Upper lobe of right lung (tissue), 1 donor: ENCODE measurements at places on chromosomes 16 and 17. TPM values are rescaled to one million over a fixed set of nuclear protein-coding genes. Genes with fewer than 3 reads are reported as not detected.

Gene DYNLRB2
- total RNA-seq: not detected

Gene CDC6
- 1.4 TPM for total RNA-seq

Gene NOS2
- total RNA-seq: 0.55 TPM

Gene CHMP6
- total RNA-seq: 29.9 TPM

DNA sequence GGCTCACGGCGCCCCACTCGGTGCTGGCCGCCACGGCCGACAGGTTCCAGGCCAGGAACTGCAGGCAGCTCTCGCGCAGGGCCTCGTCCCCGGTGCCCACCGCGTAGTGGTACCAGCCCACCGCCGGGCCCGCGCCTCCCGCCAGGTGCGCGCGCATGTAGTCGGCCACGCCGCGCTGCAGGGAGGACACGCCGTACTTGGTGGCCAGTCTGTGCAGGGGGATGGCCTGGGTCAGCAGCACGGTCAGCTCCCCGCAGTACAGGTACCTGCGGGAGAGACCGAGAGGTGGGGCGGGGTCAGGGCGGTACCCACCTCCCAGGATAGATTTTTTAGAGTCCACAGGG, 4.2 kb downstream of the BTBD17 start:
- no peak for DNase-seq
- H3K27ac ChIP-seq: no peak overlapping the region

DNA sequence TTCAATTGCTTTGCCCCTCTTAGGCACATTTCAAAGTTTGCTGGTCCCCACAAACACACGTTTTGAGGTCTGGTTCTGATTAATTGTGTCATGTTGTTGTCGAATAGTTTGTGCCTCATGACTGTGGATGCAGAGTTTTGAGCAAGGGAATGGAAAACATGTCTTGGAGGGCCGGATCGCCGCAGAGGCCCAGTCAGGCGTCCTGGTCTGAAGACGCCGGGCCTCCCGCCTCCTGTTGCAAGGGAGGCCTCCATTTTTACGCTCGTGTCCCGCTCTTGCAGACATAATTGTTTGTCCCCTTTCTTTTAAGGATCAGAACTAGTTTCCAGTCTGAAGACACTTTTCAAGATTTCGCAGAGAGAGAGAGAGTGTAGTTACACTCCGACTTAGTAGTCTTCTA, 3.2 kb downstream of the NTN1 start:
- peaks cover 21% of the 10 kb centered on the region for H3K4me1 ChIP-seq
- no peak overlapping the region for H3K27ac ChIP-seq
- no peak for DNase-seq
- H3K4me3 ChIP-seq: no peak overlapping the region

GRCh38 chr17:8237175-8237574, 10.7 kb downstream of the CTC1 start:
- H3K36me3 ChIP-seq: peaks cover 100% of the 10 kb centered on the region
- no peaks in the 10 kb centered on the region for H3K27me3 ChIP-seq
- no peak overlapping the region for H3K27ac ChIP-seq
- H3K4me1 ChIP-seq: no peaks in the 10 kb centered on the region

DNA sequence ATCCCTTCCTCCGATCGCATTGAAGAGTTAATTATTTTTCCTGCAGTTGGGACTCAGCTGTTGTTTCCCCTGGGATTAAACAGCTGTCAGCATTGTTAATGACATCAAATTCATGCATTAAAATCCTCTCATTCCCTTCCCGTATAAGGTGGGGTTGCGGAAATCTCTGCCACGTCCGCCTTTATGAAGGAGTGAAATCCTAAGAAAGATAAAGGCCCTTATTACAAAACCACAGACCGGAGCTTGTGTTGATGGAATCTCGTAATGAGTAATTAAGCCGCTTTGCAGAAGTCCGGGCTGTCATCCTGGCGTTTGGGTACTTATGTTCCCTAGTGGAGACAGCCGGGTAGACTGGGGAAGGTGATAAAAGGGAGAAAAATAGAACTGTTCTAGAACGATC, 627.6 kb downstream of the MAF start:
- DNase-seq: no peak
- H3K4me3 ChIP-seq: no peak overlapping the region
- no peak overlapping the region for H3K27ac ChIP-seq

DNA sequence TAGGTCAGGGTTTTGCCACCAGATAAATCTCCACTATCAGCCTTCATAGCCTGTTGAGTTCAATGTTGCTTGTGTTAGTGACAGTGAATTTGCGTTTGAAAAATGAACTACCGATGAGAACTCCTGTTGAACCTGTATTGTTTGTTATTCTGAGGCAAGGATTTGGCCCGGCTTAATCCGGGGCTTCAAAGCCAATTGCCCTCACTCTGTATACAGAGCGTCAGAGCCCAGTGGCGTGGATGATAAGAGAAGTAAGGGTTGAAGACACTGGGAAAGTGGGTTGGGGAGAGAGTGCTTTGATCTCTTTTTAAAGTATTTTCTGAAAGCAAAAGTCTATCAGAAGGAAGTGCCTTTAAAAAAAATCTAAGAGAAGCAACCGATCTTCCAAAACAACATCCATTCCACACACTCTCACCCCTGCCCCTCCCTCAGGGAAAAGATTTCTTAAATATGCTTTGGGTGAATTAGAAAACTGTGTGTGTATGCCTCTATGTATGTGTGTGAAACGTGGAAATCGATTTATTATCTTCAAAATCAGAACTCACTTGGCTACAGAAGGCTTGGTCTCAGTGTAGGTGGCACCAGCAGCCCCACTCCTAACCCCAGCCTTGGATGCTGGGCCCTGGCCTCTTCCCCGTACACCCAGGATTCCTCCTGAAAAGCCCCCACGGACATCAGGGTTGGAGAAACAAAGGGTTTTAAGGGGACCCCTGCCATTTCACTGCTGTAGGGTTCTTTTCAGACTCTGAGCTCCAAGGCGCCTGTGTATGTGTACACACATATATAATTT, 8.8 kb downstream of the TBX4 start:
- H3K36me3 ChIP-seq: no peaks in the 10 kb centered on the region
- peak overlapping the region; percentile 77 for H3K27ac ChIP-seq
- H3K27me3 ChIP-seq: peaks cover 59% of the 10 kb centered on the region
- peak overlapping the region; percentile 28 for H3K4me3 ChIP-seq
- no peak for DNase-seq

- H3K27me3 ChIP-seq: no peaks in the 10 kb centered on the region
- no peak overlapping the region for H3K27ac ChIP-seq
- DNase-seq: no peak
- H3K4me1 ChIP-seq: no peaks in the 10 kb centered on the region
Observed at GRCh38 chr16:9154567-9155410, 63.3 kb downstream of the HAPSTR1 start.

- DNase-seq: no peak
- no peak overlapping the region for H3K4me3 ChIP-seq
- no peak overlapping the region for H3K27ac ChIP-seq
- H3K4me1 ChIP-seq: peaks cover 12% of the 10 kb centered on the region
- H3K27me3 ChIP-seq: no peaks in the 10 kb centered on the region
Observed at GRCh38 chr16:23597003-23597756, 1.1 kb upstream of the NDUFAB1 start.

DNA sequence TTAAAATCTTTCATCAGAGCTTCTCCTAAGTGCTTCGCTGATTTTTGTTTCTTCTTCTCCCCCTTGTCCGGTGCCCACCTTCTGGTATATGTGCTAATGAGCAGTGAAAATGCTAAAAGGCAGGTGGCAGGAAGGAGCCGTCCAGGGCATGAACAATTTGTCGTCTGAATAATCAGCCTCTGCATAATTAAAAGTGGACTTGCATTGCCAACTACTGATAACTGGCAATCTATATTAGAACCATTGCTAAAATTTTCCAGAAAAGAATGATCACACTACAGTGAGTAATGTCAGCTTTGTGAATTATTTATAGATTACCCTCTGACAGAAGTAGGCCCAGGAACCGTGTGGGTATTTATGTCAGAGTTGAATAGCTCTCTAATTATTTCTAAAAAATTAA, 28.1 kb downstream of the SERPINF1 start:
- peaks cover 11% of the 10 kb centered on the region for H3K36me3 ChIP-seq
- H3K27ac ChIP-seq: no peak overlapping the region
- no peak for DNase-seq
- H3K4me1 ChIP-seq: peaks cover 27% of the 10 kb centered on the region

DNA sequence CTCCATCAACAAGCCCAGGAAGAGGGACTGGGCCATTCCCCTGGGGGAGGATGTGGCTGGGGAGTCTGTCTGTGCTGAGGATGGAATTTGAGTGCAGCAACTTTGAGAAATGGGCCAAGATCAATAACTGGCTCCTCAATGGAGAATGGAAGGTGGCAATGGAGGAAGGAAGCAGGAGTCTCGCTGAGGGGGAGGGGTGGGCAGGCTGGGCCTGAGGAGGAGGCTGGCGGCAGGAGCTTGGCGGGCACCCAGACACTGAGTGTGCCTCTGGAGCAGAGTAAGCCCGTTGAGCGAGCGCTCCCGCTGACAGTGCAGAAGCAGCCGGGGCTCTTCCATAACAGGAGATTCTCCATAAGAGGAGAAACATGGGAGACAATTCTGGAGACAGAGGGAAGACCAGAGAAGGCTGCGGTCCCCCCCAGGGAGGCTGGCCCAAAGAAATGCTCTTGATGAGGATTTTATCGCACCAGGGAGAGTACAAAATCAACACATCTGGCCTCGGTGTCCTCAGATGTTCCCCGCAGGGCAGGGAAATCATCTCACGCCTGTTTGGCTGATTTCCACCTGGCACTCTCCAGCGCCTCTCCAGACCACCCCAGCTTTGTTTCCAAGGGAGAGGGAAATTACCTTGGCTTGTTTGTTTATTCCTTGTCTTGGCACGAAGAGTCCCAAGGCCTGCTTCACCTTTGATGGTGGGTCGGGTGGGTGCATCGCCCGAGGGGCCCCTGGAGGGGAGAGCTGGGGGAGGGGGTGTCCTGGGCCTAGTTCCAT, 2.8 kb upstream of the MMP15 start:
- peaks cover 18% of the 10 kb centered on the region for H3K36me3 ChIP-seq
- H3K27me3 ChIP-seq: no peaks in the 10 kb centered on the region
- H3K4me3 ChIP-seq: no peak overlapping the region
- H3K4me1 ChIP-seq: peaks cover 35% of the 10 kb centered on the region
- DNase-seq: peak; percentile 92

- no peak overlapping the region for H3K4me3 ChIP-seq
- H3K27me3 ChIP-seq: no peaks in the 10 kb centered on the region
- peak; percentile 9 for DNase-seq
- peaks cover 20% of the 10 kb centered on the region for H3K36me3 ChIP-seq
Observed at GRCh38 chr16:58109330-58109729, 19.9 kb downstream of the CFAP20 start.

DNA sequence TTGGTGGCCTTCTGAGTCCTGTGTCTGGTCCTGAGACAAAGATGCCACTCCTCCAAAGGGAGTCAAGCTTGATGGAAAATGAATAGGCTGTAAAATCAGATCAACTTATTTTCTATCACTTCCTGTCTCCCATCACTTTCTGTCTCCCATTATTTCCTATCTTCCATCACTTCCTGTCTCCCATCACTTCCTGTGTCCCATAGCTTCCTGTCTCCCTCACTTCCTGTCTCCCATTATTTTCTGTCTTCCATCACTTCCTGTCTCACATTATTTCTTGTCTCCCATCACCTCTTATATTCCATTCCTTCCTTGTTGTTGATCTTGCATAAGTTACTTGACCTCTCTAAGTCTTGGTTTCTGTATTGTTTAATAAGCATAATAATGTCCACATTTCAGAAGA, 418.5 kb upstream of the EEF2KMT start:
- H3K27ac ChIP-seq: no peak overlapping the region
- no peak for DNase-seq
- H3K4me1 ChIP-seq: no peaks in the 10 kb centered on the region
- no peak overlapping the region for H3K4me3 ChIP-seq
